ENCODE measurements at places on chromosomes 2 and 18.

DNA sequence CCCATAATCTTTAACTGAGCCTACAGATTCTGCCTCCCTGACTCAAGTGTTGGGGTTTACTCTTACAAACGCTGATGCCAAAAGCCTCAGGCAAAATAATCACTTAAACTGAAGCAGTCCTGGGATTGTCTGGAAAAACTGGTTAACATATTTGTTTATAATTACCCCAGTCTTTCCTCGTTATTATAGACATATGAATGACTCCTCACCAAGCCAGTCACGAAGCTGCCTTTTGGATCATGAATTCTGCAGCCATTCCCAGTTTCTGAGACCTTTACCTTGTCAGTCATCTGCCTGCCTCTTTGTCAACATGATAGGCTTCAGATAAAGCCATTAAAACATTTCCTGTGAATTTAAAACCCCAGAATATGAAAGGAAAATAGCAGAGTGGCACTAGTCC is 46.4 kb downstream of the MREG start:
- no peak for DNase-seq

- no peak for DNase-seq
These were observed 301.2 kb upstream of the TRIB2 start for GRCh38 chr2:12415536-12415935.

GRCh38 chr18:74175658-74176057 is 27.3 kb downstream of the TIMM21 start:
- DNase-seq = no peak

DNA sequence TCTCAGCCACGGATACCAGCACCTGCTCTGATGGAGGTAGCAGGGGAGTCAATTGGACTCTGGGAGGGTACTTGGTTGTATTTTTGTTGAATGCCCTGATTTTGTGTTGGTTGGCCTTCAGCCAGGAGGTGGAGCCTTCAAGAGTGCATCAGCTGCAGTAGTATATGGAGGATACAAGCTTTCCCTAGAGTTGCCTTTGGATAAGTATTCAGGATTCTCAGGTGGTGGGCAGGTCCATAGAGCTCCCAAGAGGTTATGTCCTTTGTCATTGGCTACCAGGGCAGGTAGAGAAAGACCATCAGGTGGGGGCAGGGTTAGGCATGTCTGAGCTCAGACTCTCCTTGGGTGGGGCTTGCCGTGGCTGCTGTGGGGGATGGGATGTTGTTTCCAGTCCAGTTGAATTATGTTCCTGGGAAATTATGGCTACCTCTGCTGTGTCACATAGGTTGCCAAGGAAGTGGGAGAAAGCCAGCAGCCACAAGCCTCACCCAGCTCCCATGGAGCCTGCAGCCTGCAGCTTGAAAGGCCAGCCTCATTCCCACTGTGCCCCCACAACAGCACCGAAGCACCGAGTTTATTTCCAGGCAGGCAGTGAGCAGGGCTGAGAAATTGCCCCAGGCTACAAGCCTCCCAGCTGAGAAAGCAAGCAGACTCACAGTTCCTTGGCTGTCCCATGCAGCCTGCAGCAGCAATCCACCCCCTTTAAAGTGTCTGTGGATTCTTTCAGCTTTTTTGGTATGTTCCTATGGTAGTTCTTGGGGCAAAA is 38.6 kb upstream of the CHST9 start:
- DNase-seq = no peak
